ENCODE measurements at places on chromosomes 16 and 17.

DNA sequence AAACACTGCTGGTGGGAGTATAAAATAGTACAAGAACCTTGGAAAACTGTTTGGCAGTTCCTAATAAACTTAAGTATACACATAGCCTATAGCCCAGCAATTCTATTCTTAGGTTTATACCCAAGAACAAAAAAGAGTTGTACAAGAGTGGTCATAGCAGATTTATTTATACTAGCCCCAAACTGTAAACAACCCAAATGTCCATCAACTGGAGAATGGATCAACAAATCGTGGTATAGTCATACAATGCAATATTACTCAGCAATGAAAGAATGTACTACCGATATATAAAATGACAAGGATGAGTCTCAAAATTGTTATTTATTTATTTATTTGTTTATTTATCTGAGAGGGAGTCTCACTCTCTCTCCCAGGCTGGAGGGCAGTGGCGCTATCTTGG is 23.1 kb downstream of the GNGT2 start:
- H3K36me3 ChIP-seq = peaks cover 14% of the 10 kb centered on the region
- no peak for DNase-seq
- peaks cover 5% of the 10 kb centered on the region for H3K27me3 ChIP-seq

- H3K27me3 ChIP-seq = peaks cover 9% of the 10 kb centered on the region
- DNase-seq = no peak
- no peak overlapping the region for H3K4me3 ChIP-seq
- no peaks in the 10 kb centered on the region for H3K36me3 ChIP-seq
- no peaks in the 10 kb centered on the region for H3K4me1 ChIP-seq
These were observed 83.9 kb upstream of the CIBAR2 start for GRCh38 chr16:85195900-85196772.

DNA sequence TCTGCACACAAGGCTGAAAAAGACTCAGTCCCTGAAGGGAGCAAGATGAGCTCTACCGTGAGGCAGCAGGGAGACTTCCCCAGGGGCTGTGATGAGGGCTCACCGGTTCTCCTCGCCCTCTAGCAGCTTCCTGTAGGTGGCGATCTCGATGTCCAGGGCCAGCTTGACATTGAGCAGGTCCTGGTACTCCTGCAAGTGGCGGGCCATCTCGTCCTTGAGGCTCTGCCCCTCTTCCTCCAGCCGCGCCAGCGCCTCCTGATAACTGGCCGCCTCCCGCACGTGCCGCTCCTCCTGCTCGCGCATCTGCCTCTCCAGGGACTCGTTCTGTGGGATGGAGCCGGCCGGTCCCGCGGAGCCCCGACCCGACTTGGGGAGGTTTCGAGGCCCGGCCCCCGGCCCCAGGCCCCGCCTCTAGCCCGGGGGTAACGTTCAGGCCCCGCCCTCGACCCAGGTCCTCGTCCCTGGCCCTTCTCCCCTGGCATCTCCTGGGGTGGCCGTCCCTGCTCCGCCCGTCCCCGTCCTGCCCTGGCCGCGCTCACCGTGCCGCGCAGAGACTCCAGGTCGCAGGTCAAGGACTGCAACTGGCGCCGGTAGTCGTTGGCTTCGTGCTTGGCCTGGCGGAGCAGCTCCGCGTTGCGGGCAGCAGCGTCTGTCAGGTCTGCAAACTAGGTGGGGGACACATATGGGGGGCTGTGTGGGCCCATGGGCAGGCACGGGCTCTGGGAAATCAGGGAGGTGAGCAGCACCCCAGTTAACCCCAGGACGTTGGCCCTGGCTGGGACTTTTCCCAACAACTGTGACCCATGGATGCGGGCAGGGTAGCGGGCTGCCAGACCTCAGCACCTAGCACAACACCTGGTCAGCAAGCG is 3.9 kb downstream of the GFAP start:
- peak overlapping the region; percentile 70 for H3K4me3 ChIP-seq
- peaks cover 60% of the 10 kb centered on the region for H3K27me3 ChIP-seq
- peak; percentile 38 for DNase-seq
- H3K36me3 ChIP-seq = no peaks in the 10 kb centered on the region
- H3K4me1 ChIP-seq = peaks cover 14% of the 10 kb centered on the region
- no peak overlapping the region for H3K27ac ChIP-seq

GRCh38 chr16:23324727-23325126 is 22.6 kb downstream of the SCNN1B start:
- peaks cover 7% of the 10 kb centered on the region for H3K4me1 ChIP-seq
- no peak overlapping the region for H3K27ac ChIP-seq
- DNase-seq = no peak
- H3K4me3 ChIP-seq = no peak overlapping the region
